ENCODE measurements at places on chromosomes 2 and 18.
A peak's percentile ranks its signal among the peaks of the same experiment; 100 is the strongest.

GRCh38 chr18:22169011-22169888, at the start of gene GATA6:
Gene GATA6, plus strand, starts transcription at chr18:22169589. Its CDS starts 1,556 bp downstream, at chr18:22171145.
- DNase-seq, result no peak

GRCh38 chr2:26483516-26483915, 5.6 kb upstream of the OTOF start:
- no peak for DNase-seq

GRCh38 chr18:54165450-54165849, 59.0 kb downstream of the MBD2 start:
- DNase-seq, result no peak

DNA sequence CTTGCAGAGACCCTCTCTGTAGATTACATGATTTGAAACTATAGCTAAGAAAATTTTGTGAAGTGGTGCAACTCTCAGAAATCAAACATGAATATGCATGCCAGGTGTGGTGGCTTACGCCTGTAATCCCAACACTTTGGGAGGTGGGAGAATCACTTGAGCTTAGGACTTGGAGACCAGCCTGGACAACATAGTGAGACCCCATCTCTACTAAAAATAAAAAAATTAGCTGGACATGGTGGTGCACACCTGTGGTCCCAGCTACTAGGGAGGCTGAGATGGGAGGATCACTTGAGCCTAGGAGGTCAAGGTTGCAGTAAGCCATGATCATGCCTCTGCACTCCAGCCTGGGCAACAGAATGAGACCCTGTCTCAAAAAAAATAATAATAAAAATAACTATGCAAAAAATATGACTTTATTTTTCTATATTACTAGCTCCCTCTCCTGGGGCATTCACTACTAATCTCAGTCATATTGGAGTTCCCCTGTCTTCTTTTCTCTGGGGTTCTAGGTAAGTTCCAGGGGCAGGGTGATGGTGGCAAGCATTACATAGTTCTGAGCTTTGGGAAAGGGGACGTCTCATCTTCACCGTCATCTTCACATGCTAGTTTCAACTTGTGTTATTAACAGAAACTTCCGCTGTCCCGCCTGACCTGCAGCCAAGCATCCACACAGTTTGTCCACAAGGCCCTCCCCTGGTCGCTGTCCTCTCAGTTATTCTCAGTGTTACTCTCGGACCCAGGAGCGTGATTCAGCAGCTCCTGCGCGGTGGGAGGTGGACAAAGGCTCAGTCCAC, 96.8 kb upstream of the MBOAT2 start:
- DNase-seq, result no peak

GRCh38 chr2:63651356-63651755, 62.6 kb downstream of the MDH1 start:
- no peak for DNase-seq

DNA sequence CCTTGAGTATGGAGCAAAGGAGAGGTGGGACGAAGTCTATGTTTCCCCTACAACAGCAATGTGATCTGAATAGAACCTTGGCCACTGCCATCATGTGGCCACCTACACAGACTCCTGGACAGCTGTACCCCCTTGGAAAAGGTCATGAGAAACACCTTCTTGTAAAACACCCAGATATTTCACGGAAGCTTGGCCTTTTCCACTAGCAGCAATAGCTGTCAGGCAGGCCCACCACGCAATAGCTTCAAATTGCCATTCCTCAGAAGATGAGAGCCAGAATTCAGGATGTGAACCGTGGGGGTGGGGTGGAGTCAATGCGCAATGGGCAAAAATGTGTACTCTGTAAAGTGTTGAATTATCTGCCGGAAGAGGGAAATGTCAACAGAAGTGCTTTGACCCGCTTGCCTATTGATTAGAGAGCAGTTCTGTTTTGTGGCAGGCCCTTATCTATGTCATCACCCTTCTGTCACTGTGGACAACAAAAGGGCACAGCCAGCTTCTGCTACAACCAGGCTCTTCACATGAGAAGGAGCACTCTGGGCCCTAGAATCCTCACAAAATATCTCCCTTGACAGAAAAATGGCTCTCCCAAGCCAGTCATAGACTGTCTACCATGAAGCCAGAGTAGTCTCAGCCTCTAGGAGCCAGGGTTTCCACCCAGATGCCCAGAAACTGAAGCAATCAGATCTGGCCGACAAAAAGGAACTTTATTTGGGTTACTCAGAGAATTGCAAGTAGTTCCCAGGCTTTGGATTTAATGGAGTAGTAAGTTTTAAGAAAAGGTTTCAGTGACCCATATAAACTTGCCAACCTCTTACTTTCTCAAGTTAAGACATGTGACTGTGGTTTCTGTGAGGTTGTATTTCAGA, 9.5 kb downstream of the INPP1 start:
- DNase-seq, result no peak

GRCh38 chr2:167965907-167966761, 281.3 kb downstream of the STK39 start:
- no peak for DNase-seq

- no peak for DNase-seq
Observed at GRCh38 chr2:127770973-127771735, 39.8 kb downstream of the WDR33 start.

- DNase-seq, result no peak
Observed at GRCh38 chr18:75253043-75253442, 42.4 kb downstream of the TSHZ1 start.

DNA sequence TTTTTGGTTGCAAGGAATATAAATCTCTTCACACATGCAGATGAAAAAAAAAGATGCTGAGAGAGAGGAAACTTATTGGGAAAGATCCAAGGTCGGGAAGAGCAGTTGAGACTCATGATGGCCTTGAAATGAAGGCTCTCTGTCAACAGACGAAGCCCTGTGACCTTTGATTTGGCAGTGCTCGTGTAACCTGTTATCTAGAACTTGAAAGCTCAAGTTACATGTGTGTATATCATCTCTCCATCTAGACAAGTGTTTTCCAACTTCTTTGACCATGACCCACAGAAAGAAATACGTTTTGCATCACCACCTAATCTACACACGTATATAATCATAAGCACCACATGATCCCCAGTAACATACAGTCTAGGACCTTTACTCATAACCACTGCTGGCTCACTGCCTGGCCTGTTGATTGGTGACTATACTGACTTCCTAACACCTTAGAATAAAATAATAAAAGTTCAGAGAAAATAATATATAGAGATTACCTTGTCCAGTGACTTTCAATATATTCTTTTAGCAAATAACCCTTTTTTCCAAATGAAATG, 319.0 kb upstream of the PKDCC start:
- no peak for DNase-seq

DNA sequence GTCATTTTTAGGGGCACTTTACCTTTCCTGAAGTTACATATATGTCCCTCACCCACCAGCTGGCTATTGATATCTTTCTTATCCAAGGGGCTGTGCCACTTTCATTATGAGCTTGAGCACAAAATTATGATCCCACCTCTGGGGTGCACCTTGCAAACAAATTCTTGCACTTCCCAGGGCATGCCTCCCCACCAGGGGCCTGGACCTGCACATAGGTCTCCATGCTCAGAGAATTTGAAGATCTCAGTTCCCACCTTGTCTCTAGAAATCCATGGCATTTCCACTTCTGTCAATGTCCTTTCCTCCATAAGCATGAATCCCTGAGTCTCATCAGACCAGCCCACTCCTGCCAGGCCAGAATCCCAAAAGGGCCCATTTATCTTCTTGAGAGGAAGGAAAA, 449.1 kb upstream of the REG3G start:
- DNase-seq, result no peak

DNA sequence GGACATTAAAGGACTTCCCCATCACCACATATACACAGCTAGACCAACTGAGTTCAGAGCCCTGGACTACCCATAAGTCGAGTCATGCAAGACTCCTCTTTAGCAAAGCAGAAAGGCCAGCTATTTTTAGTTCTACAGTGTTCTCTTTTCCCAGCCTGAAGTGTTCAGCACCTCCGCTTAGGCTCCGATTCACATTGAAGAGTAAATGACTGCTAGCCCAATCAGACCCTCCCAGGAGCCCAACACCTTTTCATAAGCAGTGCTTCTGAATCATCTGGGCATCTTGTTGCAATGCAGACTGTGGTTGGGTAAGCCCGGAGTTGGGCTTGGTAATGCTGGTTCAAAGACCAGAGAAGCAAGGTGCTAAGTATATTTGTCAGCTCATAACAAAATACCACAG, 138.6 kb upstream of the MSH6 start:
- no peak for DNase-seq

DNA sequence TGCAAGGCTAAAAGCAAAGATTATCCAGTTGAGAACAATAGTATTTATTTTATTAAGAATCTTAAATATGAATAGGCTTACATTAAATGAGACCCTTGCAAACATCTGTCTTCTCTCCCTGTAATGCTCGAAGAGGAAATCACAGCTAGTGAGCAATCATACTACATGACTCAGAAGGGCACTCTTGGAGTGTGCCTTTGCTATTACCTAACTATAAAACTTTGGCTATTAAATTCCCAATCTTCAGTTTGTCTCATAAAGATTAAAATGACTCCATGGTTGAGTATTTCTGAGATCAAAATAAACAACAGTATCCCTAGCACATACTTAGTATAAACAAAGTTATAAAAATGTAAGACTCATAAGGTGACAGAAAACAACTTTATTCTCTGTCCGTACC, 296.9 kb downstream of the KCNJ3 start:
- peak; percentile 68 for DNase-seq

GRCh38 chr2:48873666-48874065, 118.1 kb upstream of the LHCGR start:
- DNase-seq, result no peak

GRCh38 chr18:69987870-69988269, 40.2 kb upstream of the CD226 start:
- DNase-seq, result no peak

- no peak for DNase-seq
Observed at GRCh38 chr18:21313576-21313975, 71.5 kb downstream of the GREB1L start.

- DNase-seq, result no peak
Observed at GRCh38 chr18:10050956-10051355, 137.1 kb downstream of the VAPA start.

GRCh38 chr2:96110621-96111256, 5.6 kb downstream of the ADRA2B start:
- no peak for DNase-seq

DNA sequence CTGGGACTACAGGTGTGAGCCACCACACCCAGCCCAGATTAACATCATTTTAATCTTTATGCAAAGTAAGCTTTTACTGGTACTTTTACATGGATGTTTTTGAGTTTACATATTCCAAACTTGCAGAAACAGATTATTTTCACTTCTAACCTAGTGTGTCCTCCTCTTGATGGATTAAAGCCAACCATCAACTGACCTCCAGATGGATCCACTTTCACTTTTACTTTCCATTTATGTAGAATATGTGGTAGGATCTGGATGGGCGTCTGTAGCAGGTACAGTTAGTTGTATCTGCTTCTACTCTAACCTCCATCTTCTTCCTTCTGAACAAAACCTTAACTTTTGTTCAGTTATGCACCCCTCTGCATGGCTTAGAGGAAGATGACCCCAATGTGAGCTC, 264.1 kb downstream of the CDH20 start:
- no peak for DNase-seq

GRCh38 chr2:231387904-231388724, 7.4 kb upstream of the B3GNT7 start:
- DNase-seq, result no peak

GRCh38 chr2:9087121-9087681, 83.7 kb upstream of the MBOAT2 start:
- no peak for DNase-seq

GRCh38 chr2:97677480-97677879, 8.0 kb downstream of the C2orf92 start:
- no peak for DNase-seq

DNA sequence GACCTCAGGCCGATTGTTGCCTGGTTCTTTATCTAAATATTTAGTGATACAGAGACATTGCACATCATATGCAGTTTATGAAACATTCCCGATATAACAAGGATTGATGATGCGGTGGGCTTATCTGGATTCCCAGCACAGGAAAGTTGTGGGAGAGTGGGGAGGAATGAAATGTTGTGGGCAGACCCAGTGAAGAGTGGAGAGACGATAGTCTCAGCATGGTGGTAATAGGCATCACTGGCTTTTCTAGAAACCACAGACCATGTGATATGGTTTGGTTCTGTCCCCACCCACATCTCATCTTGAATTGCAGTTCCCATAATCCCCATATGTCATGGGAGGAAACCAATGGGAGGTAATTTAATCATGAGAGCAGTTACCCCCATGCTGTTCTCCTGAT, 34.8 kb upstream of the RND3 start:
- no peak for DNase-seq

DNA sequence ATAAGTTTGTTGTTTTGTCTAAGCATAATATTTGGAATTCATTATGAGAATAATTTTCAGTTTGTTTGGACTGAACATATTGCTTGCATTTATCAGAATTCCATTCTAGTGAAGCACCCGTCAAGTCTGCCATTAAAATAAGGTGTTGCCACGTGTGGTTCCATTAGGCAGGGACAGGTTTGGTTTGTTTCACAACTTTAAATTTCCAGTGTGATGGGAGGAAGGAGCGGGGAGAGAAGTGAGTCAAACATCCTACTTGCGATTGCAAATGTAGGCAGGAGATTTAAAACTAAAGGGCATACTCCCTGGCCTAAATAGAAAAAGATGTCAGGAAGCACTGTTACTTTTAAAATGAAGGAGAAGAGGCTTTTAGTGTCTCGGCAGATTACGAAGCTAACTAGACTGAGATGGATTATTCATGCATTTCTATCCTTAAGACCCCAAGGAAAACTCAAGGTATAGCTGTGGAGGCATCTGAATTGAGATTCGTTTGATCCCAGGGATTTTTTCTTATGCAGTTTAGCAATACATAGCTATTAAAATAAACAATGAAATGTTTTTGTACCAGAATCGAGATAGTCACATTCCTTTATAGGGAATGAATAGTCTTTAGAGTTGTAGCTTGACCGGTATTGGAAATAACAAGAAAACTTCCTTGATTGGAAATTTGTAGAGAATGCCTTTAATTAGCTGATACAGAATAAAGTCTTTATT, 19.8 kb downstream of the GRHL1 start:
- DNase-seq, result no peak

GRCh38 chr18:46408334-46408987, 248.6 kb downstream of the LOXHD1 start:
- no peak for DNase-seq

GRCh38 chr2:222673883-222674282, 2.4 kb downstream of the MOGAT1 start:
- no peak for DNase-seq

- no peak for DNase-seq
Observed at GRCh38 chr2:15677141-15677843, 85.6 kb downstream of the DDX1 start.

- DNase-seq, result no peak
Observed at GRCh38 chr2:239230318-239231052, 170.3 kb downstream of the HDAC4 start.

DNA sequence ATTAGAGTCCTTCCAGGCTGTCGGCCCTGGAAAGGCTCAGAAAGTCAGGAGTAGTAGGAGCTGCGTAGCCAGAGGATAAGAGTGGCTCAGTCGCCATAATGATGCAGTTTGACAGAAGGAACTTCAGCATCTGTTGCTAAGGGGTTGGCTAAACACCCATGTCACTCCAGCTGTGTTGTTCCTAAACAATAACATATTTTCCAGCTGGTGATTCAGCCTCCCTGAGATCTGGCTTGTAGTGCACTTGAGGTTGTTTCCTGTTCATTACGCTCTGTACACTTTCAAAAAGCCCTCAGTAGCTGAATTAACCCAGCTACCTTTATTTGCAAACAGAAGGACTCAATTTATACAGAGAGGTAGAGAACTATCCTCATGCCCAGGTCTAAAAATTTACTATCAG, 39.7 kb upstream of the EPAS1 start:
- DNase-seq, result no peak

- DNase-seq, result no peak
Observed at GRCh38 chr2:223668302-223668998, 66.3 kb upstream of the SCG2 start.

- peak; percentile 22 for DNase-seq
Observed at GRCh38 chr2:46062637-46063412, 234.4 kb upstream of the EPAS1 start.
